ENCODE measurements at places on chromosomes 2 and 18.

DNA sequence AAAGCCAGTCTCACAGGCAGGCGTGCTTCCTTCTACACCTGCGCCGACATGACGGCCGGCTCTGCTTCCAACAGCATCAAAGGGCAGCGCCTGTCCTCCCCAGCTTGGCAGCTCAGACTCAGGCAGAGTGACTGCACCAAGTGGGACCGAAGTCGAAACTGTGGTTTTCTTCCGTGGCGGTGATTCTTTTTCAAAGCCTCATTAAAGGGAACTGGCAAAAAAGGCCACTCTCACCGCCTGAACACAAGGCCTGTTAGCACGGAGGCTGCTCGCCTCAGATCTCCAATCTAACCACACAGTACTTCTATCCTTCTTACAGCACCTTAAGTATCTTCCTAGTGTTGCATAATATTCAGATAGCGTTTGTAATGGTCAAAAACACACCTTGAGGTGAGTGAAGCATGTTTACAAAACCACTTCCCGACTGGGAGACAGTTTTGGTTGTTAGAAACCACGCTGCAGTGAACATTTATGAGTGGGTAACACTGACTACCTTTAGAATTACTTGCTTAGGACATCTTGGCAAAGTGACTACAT lies 236.4 kb downstream of the HDAC4 start:
- no peak for DNase-seq

GRCh38 chr2:188293601-188294351 lies 2.1 kb downstream of the GULP1 start:
- no peak for DNase-seq

DNA sequence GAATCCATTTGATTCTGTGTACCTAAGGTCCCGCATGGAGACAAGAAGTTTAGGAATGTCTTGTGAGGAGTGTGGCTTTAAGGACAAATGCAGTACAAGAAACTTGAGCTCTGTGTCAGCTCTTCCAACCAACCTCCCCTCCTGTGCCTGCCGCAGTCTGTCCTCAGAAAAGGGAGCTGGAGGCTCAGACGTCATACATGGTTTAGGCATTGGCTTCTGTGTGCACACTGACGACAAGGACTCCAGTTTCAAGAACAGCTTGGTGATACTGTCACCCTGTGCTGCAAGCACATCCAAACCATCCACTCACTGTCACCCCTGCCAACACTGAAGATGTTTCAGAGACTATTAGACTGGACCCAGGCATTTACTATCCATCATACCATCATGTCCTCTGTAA lies 470.4 kb downstream of the IRS1 start:
- no peak for DNase-seq

DNA sequence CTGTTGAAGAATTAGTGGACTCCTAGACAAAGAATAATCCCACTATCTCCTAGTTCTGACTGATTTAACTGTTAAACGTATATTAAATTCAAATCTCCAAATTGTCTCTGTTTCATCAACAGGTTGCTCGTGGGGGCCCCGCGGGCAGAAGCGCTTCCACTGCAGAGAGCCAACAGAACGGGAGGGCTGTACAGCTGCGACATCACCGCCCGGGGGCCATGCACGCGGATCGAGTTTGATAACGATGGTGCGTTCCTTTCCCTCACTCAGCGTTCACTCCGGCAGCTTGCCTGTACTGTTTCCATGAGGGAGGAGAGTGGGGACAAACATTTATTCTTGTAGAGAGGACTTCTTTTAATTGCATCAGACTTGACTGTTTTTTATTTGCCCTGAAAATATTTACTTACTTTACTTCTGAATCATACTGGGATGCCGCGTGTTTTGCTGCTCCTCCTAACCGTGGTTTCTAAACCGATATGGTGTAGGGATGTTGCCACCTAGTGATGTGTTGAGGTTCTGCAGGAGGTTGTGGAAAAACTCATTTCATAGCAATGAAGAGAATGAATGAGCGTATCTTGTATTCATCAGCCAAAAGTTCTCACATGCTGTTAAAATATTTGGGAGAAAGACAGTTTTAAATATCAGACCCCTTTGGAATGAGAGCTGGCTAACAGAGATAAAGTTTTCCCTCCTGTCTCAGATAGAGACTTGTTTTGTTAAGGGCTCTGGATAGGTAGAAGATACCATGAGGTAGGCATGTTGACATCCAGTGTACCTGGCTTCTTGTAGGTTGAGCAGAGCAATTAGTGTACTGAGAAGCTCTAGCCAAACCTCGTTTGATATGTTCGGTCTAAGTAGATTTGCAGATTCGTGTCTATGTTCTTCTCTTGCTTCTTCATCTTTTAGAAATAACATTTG lies 38.3 kb downstream of the ITGA6 start:
- peak; percentile 32 for DNase-seq

Measured in retinal pigment epithelial cell (primary cell).